Fibroblast of skin of scalp (primary cell): ENCODE measurements at places on chromosomes 16 and 17.
A peak's percentile ranks its signal among the peaks of the same experiment; 100 is the strongest.

DNA sequence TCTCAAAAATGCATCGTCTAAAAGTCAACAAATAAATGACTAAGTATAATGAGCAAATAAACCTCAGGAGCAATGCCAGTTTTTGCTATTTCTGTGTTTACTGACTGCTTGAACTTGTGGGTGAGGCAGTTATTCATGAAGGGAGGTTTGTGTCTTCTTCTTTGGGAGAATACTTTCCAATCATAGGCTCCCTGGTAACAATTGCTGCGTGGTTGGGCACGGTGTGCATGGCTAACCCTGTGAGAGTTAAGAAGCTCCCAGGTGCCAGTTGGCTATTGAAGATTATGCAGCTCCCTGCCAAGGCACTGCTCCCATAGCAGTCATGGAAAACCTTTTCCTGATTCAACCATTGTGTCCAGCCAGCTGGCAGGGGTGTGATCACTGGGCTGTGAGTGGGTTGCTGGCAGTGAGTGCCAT is 775.9 kb upstream of the GOT2 start:
- no peak for DNase-seq

GRCh38 chr16:86826941-86827340 is 248.6 kb downstream of the FOXL1 start:
- peak; percentile 49 for DNase-seq

GRCh38 chr16:85659805-85660511 is 28.8 kb downstream of the GINS2 start:
- peak; percentile 53 for DNase-seq

DNA sequence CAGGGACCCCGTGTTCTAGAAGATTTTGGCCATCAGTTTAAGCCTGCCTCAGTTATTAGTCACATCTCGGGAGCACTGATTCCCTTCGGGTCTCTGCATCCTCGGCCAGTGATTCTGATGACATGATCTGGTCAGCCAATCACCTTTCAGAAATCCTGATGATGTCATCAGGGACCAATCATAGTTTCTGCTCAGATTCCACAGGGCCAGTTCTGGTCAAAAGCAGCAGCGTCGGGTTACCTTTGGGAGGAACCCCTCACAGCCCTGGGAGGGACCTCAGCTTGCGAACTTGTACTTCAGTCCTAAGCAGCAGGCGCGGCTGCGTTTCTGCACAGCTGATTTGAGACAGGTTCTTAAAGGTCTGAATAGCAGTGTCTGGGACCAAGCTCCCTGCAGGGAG is 13.9 kb downstream of the KDM8 start:
- peak; percentile 77 for DNase-seq

DNA sequence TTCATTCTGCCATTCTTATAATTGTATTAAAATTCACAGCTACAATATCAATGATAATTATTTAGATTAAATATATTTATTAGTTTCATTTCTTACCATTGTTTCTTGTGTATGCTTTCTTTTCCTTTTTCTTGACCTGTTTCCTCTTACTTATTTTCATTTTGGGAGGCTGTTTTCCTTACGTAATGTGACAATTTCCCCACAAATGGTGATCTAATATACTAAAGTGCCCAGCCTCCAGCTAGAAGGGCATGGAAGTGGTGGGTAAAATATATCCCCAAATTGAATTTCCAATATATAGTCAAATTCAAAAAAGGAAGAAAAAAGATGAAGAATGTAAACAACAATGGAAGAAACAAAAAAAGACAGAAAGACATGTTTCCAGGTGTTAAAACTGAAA is 1.5 kb upstream of the ABCA6 start:
- DNase-seq = no peak
